ENCODE measurements at places on chromosomes 2 and 18. TPM values are rescaled to one million over a fixed set of nuclear protein-coding genes. Genes with fewer than 3 reads are reported as not detected.

MAP4K4 gene
- 164 TPM for total RNA-seq

GBX2 gene
- total RNA-seq: not detected

PRLH gene
- not detected for total RNA-seq

ST6GAL2 gene
- not detected for total RNA-seq

VIT gene
- total RNA-seq: 0.77 TPM

TOGARAM2 gene
- total RNA-seq: 0.26 TPM

ABCB11 gene
- total RNA-seq: not detected

UGT1A4 gene
- total RNA-seq: not detected

TIGD1 gene
- total RNA-seq: 2.1 TPM

TXNL4A gene
- total RNA-seq: 21.1 TPM

ARHGAP28 gene
- total RNA-seq: 27.2 TPM

IL36RN gene
- total RNA-seq: not detected

LRRTM1 gene
- not detected for total RNA-seq

OTX1 gene
- 0.17 TPM for total RNA-seq

Measured in fibroblast of lung (primary cell).